ENCODE measurements at places on chromosomes 11 and 22.

DNA sequence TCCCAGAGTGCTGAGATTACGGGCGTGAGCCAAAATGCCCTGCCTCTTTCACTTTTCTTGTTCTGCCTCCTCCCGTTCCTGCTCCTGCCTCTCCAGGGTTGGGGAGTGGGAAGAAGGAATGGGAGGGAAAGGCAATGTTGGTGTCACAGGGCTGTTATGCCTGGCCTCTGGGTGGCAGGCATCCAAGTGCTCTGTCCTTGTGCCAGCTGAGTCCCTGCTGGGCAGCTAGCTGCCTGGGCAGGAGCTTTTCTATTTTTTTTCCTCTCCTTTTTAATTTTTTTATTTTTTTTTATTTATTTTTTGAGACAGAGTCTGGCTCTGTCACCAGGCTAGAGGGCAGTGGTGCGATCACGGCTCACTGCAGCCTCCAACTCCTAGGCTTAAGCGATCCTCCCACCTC lies 4.1 kb upstream of the SAC3D1 start:
- DNase-seq: no peak

DNA sequence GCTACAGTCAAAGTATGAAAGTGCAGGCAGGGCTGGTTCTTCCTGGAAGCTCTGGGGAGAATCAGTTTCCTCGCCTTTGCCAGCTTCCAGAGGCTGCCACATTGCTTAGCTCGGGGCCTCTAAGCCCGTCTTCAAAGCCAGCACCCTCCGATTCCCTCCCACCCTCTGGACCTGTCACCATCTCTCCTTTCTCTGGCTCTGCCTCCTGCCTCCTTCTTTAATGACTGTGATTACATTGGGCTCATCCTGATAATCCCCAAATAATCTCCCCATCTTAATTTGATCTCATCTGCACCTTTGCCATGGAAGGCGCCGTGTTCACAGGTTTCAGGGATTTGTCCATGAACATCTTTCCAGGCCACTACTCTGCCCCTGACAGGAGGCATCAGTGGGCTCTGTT lies 42.5 kb downstream of the MCM5 start:
- no peak for DNase-seq

- DNase-seq: no peak
Measured at GRCh38 chr11:18748766-18749365, 22.9 kb upstream of the IGSF22 start.

DNA sequence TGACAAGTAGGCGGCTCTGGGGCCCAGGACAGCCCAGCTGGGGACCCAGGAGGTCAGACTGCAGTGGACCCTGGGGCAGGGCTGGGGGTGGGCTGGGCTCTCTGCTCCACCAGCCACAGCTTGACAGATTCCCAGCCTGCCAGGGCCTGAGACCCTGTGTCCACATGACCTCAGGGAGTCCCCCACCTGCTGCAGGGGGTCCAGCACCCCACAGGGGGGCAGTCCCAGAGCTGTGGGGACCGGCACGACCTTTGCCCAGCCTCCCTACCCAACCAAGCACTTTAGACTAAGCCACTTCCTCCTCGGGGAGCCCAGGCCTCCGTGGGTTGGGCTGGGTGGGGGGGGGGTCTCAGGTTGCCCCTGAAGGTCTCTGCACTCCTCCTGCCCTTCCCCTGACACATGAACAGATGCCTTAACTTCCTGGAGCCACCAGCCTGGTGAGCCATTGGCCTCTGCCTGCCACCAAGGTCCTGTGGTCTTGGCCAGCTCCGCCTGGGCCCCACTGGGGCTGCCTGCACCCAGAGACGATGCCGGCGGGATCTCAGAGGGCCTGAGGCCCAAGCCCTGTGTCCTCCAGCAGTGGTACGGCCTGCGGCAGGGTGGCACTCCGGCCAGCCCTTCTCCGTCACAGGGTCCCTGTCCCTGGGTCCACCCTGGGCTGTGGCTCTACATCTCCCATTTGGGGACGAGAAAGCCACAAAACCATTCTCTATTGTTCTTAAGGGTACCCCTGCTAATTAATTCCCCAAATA lies 3.4 kb downstream of the CCDC188 start:
- DNase-seq: no peak

- DNase-seq: no peak
Measured at GRCh38 chr11:134819041-134819440, 407.0 kb upstream of the B3GAT1 start.

- DNase-seq: no peak
Measured at GRCh38 chr11:69899957-69900821, 81.0 kb upstream of the FGF3 start.

DNA sequence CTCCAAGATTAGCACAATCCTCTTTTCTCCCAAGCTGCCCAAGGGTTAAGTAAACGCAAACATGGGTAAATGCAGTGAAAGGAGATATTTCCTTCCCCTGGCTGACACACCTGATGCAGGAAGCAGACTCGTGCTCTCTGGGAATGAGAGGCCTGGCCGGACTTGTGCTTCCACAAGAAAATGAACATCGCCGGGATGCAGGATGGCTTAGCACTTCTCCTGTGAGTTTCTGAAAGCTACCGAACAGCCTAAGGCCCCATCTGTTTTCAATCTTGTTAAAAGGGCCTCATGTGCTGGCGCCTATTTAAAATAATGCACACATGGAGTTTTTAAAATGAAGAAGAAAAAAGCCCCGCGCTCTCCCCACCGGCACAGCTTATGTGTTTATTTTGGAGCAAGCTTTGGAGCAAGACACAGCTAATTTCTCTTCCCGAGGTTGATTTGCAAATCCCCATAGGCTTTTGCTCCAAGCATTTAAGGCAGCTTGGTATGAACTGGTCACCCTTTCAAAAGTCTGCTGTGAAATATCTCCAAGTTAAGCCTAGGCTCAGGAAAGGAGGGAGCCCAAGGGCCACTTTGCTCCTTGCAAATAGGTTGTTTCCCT lies 100.9 kb downstream of the SYN3 start:
- DNase-seq: no peak

- DNase-seq: no peak
Measured at GRCh38 chr11:77959434-77959833, 35.0 kb downstream of the INTS4 start.

DNA sequence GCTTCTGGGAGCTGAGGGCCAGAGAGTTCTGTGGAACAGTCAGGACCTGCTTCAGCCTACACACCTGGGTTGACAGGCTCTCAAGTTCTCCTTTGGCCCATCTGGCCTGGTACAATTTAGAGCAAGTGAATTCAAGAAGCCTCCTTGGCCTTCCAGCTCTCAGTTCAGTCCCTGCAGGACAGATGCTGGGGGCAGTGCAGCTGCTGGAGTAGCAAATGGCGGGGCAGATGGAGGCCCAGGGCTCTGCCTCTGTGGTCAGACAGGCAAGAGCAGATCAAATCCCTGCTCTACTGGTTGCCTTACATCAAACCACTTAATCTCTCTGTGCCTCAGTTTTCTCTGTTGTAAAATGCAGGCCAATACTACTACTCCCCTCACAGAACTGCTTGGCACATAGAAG lies 8.7 kb upstream of the KCNK7 start:
- DNase-seq: no peak

GRCh38 chr11:15591112-15591537 lies 476.4 kb downstream of the INSC start:
- no peak for DNase-seq

GRCh38 chr11:61921446-61921845 lies 4.1 kb upstream of the RAB3IL1 start:
- DNase-seq: no peak

DNA sequence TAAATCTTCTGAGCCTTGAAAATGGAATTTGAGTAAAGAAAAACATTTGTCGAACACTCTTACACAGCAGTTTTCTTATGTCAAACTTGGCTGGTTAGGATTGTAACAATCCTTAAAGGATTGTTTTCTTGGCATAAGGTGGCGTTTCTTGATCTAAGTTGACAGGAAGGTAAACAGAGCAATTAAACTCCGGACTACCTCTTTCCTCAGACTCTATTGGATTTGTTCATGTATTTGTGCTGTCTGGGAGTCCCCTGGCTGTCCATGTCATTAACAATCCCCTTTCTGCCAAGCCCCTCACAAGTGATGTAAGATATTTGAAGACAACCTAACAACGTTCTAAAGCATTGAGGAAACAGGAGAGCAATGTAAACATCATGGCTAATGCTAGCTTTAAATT lies 222.5 kb upstream of the SNX19 start:
- no peak for DNase-seq

GRCh38 chr11:69127081-69127850 lies 28.5 kb upstream of the SMIM38 start:
- DNase-seq: no peak
